ENCODE measurements at places on chromosomes 1 and 21. TPM values are rescaled to one million over a fixed set of nuclear protein-coding genes. Genes with fewer than 3 reads are reported as not detected.
A peak's percentile ranks its signal among the peaks of the same experiment; 100 is the strongest.

The S100A7 gene
- not detected for total RNA-seq

The LRRC38 gene
- total RNA-seq: not detected

The PROK1 gene
- total RNA-seq: not detected

The EPHA10 gene
- total RNA-seq: not detected

The F5 gene
- not detected for total RNA-seq

The TSSK3 gene
- total RNA-seq: 1.8 TPM

The CYP4A11 gene
- total RNA-seq: not detected

GRCh38 chr1:69993810-69994209, 211.6 kb downstream of the LRRC40 start:
- DNase-seq: no peak

DNA sequence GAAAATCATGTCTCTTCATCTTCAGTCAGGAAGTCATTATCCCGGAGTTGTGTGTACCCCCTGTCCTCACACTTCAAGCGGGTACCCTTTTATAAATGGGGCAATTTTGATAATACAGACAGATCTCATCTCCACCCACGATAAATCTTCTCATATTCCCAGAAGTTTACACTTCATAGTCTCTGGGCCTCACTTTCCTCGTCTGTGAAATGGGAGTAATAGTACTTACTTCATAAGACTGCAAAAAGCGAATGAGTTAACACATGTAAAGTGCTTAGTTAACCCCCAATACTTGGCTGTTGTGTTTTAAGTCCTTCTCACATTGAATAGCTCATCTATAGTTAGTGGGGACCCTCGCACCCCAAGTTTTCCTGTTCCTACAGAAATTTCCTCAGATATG, 820 bp downstream of the NUP210L start:
- no peak for DNase-seq

DNA sequence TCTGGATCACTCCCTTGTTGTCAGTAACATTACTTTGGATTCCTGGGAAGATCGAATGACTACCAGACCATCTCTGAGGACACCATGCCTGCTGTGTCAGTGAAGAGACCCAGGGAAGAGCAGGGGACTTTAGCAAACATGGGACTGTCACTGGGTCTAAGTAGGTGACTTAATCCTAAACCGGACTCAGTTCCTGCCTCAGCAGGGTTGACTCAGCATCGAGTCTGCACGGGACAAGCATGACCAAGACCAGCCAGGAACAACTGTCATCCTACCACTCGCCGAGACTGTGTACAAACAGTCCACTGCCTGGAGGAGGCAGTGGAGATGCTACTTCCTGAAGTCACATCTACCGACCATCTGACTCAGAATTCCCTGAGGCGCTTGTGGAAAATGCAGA, 53.2 kb upstream of the RAB4A start:
- no peak for DNase-seq

GRCh38 chr1:115331558-115332331, 6.3 kb downstream of the NGF start:
- DNase-seq: no peak

GRCh38 chr1:43653339-43653738, 3.4 kb downstream of the KDM4A start:
- peak; percentile 73 for DNase-seq

GRCh38 chr1:43549921-43550597, 19.4 kb downstream of the PTPRF start:
- no peak for DNase-seq

GRCh38 chr21:35537604-35538003, 488.5 kb upstream of the RUNX1 start:
- no peak for DNase-seq

GRCh38 chr1:116508085-116508983, 62.5 kb downstream of the CD58 start:
- no peak for DNase-seq

- DNase-seq: peak; percentile 91
Measured at GRCh38 chr1:179229214-179230140, at the start of gene ABL2. ABL2 (minus strand) TSS chr1:179229677; CDS start chr1:179229397, 280 bp downstream.

DNA sequence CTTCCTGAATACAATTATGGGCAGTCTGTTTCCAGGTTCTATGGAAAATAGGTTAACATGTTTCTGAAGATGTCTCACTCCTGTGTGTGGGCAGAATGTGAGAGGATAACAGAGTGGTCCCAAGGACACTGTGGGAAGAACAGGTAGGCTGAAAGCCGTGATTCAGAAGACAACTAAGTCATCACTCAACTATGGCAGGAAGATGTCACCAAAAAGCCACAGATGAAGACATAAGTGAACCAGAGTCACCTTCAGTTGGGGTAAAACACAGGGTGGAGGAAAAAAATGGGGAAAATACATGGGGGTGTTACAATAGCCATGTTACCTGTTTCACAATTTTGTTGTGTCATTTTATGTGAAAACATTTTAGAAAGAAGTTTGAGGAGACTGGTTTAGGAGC, 75.1 kb downstream of the UCHL5 start:
- DNase-seq: no peak

GRCh38 chr1:245751726-245752470, 597.1 kb downstream of the KIF26B start:
- DNase-seq: no peak

DNA sequence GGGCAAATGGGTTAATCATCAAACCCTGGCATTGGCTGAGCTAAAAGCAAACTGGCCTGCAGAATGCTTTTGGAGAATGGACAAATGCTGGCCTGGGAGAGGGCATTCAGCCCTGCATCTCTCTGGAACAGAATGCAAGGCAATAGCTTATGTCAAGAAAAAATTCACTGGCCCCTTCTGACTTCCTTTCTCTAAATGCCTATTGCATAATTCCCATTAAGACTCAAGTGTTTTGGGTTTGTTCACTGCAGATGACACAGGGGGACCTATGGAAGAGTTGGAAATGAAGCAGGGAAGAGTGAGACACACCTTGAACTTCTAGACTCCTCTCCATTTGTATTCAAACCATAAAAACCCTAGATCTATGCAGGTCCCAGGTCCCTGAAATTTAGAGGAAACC, 15.9 kb downstream of the PEA15 start:
- no peak for DNase-seq

DNA sequence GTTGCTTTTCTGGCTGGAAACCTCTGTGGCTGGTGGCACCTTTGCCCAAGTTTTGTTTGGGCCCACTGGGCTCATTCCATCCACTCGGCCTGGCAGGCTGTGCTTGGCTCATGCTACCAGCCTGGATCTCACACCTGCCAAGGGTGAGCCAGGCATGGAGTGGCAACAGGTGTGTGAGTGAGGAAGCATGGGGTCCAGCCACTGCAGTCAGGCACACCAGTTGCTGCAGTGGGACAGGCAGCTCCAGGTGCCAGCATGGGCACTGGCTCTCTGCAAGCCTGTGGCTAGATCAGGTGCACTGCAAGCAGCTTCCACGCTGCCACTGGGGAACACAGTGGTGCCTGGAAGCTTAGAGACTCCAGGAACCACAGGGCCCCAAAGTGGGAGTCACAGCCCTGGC, 57.0 kb downstream of the NUP210L start:
- DNase-seq: no peak

- no peak for DNase-seq
Measured at GRCh38 chr1:50609508-50609907, 186.3 kb upstream of the DMRTA2 start.

GRCh38 chr1:23793018-23793781, 2.3 kb downstream of the LYPLA2 start:
- peak; percentile 95 for DNase-seq

DNA sequence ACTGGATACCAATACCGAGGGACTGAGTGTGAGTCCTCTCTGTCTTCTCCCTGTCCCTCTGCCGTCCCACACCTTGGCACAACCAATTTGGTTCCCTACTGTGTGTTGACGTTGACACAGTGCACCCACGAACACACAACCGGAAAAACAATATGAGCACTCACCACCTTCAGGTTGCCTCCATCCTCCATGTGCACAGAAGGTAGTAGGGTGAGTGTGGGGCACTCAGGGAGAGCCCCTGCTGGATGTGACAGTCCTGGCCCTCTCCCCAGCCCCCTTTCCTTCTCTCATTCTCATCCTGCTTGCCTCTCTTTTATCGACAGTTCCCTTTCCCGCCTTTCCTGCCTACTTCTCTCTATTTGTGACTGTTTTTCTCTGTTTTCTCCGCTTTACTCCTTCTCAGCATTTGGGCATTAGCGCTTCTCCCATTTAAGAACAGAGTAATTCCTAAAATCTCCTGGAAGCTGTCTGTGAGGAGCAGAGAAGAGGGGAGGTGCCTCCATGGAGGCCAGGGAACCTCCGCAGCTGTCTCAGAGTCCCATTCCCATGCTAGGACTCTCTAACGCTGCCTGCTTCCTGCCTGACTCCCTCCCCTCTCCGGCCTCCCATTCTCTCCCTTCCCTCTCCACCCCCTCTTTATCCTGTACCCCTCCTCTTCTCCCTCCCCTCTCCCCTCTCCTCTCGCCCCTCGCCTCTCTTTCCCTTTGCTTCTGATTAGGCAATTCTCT, 16.4 kb downstream of the CADM3 start:
- no peak for DNase-seq

DNA sequence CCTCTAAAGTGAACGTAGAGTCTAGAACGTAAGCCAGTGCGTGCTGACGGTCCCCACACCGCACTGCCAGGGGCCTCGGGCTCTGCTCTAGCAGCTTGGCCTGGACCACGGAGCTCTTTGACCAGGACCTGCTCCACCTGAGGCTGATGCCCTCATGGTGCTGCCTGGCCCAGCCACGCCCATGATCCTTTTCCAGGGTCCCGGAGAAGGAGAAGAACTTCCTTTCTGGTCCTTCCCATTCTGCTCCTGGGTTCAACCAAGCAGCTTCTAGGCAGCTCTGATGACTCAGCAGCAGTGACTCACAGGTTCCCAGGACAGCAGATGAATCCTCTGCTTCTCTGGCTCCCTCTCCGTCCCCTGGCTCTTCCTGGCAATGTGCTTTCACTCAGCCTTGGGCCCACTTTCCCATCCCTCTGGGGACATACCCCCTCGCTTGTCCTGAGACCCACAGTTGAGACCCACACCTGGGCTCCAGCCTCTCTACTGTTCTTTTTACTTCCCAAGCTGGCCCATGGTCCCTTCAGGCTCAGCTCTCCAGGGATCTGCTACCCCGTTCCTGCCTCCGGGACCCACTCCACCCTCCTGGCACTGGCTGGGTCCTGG, 246.3 kb upstream of the RAB4A start:
- peak; percentile 95 for DNase-seq

DNA sequence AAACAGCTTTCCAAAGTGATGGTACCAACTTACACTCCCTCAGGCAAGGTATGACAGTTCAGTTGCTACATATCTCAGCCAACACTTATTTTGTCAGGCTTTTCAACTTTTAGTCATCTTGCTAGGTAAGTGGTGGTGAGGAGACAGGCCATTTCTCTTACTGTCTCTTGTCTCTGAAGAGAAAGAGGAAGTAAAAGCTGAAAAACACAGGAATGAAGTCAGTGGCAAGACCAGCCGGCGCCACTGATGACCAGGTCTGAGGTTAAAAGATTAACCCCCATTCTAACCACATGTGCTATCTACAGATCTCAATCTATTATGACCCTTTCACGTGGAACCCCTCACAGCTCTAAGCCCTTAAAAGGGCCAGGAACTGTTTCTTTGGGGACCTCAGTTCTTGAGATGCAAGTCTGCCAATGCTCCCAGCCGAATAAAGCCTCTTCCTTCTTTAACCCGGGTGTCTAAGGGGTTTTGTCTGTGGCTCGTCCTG, 4.2 kb downstream of the ADCY10 start:
- no peak for DNase-seq

- no peak for DNase-seq
Measured at GRCh38 chr1:198662821-198663220, 24.0 kb downstream of the PTPRC start.

DNA sequence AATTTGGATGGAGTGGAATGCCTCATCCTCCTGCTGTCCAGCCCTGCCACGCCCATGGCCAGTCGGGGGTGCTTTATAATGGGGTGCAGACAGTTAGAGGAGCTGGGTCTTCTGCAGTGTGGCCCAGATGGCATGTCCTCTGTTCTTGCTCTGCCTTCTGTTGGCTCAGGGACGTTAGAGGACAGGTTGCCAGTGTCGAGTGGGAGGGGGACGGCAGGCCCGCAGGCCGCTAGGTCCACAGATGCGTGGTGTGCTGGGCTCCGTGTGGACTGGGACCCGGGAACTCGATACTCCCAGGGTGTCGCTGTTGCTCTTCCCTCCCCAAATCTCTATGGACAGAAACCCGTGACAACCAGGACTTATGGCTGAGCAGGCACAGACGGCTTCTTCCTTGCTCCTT, 33.3 kb downstream of the SIM2 start:
- DNase-seq: no peak

DNA sequence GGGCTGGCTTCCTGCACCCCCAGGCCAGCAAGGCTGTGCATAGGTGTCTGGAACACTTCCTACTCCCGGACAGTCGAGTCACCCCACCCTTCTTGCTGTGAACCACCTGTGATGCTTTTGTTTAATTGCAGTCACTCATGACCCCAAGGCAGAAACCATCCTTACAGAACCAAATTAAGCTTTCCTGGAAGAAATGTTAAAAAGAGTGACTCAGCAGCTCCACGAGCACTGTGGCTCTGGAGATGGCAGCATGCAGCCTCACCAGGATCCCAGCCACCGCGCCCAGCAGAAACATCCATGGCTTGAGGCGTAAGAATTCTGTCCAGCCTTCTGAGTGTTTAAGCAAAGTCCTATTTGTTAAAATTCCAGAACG, 28.8 kb downstream of the SNAP47 start:
- peak; percentile 64 for DNase-seq

DNA sequence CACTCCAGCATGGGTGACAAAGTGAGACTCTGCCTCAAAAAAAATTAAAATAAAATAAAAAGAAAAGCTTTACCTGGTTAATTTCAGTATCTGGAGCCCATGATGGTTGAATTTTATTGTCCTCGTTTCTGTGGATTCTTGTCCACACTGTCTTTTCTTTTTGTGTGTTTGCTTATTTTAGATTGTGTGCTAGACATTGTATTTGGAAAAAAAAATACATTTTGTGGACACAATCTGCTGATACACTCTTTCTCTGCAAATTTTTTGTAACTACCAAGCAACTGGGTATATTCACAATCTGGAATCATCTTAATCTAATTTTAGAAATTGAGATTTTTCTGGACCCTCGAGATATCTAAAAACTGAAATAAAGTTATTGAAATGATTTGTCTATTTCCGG, 41.6 kb upstream of the PDE9A start:
- no peak for DNase-seq

Data from osteoblast (primary cell).